A549 treated with Hydrocortisone at 1 μM for 4 hours (cell line): ENCODE measurements at places on chromosomes 5 and 9. TPM values are rescaled to one million over a fixed set of nuclear protein-coding genes. Genes with fewer than 3 reads are reported as not detected.

GAS1 gene
- total RNA-seq: 0.08 to 0.13 TPM (median 0.10 TPM) in 5 replicates

KIF4B gene
- 0.02 to 0.06 TPM (median 0.03 TPM) in 4 of 5 replicates, not detected in the other for total RNA-seq

SLC27A6 gene
- 0.06 TPM in 2 of 5 replicates, not detected in the others for total RNA-seq

PRUNE2 gene
- 0.02 to 0.12 TPM (median 0.07 TPM) in 4 of 5 replicates, not detected in the other for total RNA-seq

SLC4A9 gene
- total RNA-seq: 0.02 TPM in 1 of 5 replicates, not detected in the others

KDM4C gene
- 7.3 to 12.7 TPM (median 8.0 TPM) in 5 replicates for total RNA-seq

DMRT3 gene
- not detected in 5 replicates for total RNA-seq

CDC25C gene
- total RNA-seq: 8.8 to 11.3 TPM (median 9.4 TPM) in 5 replicates

CCDC69 gene
- 1.3 to 1.8 TPM (median 1.3 TPM) in 5 replicates for total RNA-seq

ADAMTS16 gene
- 1.3 to 5.0 TPM (median 1.6 TPM) in 5 replicates for total RNA-seq

INSL6 gene
- total RNA-seq: not detected in 5 replicates

SUSD3 gene
- total RNA-seq: 0.31 to 1.0 TPM (median 1.0 TPM) in 5 replicates

TAS2R1 gene
- not detected in 5 replicates for total RNA-seq

DDX4 gene
- 0.05 to 0.08 TPM in 2 of 5 replicates, not detected in the others for total RNA-seq

IRX1 gene
- total RNA-seq: not detected in 5 replicates

SPATA9 gene
- total RNA-seq: 0.17 to 0.22 TPM (median 0.18 TPM) in 3 of 5 replicates, not detected in the others

CD74 gene
- 0.15 to 0.16 TPM in 2 of 5 replicates, not detected in the others for total RNA-seq

ZNF883 gene
- total RNA-seq: 0.62 to 0.89 TPM (median 0.84 TPM) in 5 replicates

RC3H2 gene
- total RNA-seq: 15.6 to 22.7 TPM (median 21.2 TPM) in 5 replicates

UGT3A1 gene
- not detected in 5 replicates for total RNA-seq

RGMB gene
- 6.0 to 7.6 TPM (median 6.9 TPM) in 5 replicates for total RNA-seq

PCA3 gene
- total RNA-seq: not detected in 5 replicates

BARHL1 gene
- not detected in 5 replicates for total RNA-seq

ENTREP1 gene
- total RNA-seq: 0.52 to 0.84 TPM (median 0.76 TPM) in 5 replicates

PTPRD gene
- total RNA-seq: 0.08 to 0.40 TPM (median 0.29 TPM) in 5 replicates

IL4 gene
- not detected in 5 replicates for total RNA-seq

OR1Q1 gene
- total RNA-seq: not detected in 5 replicates

CA9 gene
- 4.3 to 7.6 TPM (median 7.1 TPM) in 5 replicates for total RNA-seq

TSSK1B gene
- not detected in 5 replicates for total RNA-seq

CDK7 gene
- 52.7 to 71.8 TPM (median 54.4 TPM) in 5 replicates for total RNA-seq

FGF10 gene
- not detected in 5 replicates for total RNA-seq

EGR1 gene
- 7.4 to 14.1 TPM (median 10.4 TPM) in 5 replicates for total RNA-seq

GIN1 gene
- 4.1 to 6.9 TPM (median 4.1 TPM) in 5 replicates for total RNA-seq

MARCHF11 gene
- not detected in 5 replicates for total RNA-seq

SLCO6A1 gene
- total RNA-seq: not detected in 5 replicates

AIF1L gene
- 1.5 to 1.9 TPM (median 1.7 TPM) in 5 replicates for total RNA-seq

GRXCR2 gene
- not detected in 5 replicates for total RNA-seq

DRD1 gene
- total RNA-seq: 0.06 to 0.16 TPM (median 0.09 TPM) in 5 replicates

CRB2 gene
- total RNA-seq: 0.09 to 0.20 TPM (median 0.10 TPM) in 5 replicates

IRX2 gene
- 1.4 to 2.1 TPM (median 1.7 TPM) in 5 replicates for total RNA-seq

LCN6 gene
- total RNA-seq: not detected in 5 replicates

GHR gene
- 0.02 to 0.03 TPM (median 0.02 TPM) in 3 of 5 replicates, not detected in the others for total RNA-seq
